ENCODE measurements at places on chromosomes 2 and 18.

GRCh38 chr2:237128026-237128703 is 42.5 kb downstream of the COPS8 start:
- DNase-seq: peak; percentile 99

- DNase-seq: no peak
Observed at GRCh38 chr2:153641046-153641445, 162.5 kb upstream of the RPRM start.

DNA sequence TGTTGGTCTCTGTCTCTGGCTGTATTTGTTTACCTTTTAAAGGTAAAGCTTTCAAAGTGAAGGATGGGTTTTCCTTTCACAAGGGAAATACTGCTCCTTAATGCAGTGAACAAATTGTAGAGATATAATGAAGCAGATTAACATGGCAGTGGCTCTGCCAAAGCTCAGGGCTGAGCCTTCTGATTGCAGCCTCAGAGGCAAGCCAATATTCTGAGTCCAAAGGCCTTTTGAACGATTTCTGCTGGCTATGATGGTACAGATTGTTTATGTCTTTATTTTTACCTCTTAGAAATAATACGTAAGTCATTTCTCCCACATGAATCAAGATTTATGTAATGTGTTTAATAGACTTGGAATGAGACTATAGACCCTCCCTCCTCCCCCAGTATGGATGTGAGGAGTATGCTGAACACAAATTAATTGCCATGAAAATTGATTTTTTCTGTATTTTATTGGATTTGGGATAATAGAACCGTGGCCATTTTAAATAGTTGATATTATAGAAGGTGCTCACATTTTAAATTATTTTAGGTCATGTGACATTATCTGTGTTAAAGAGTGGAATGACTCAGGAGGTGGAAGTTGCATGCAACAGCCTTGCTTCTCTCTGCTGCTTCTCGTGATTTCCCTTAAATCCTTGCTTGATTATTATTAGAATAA is 772 bp downstream of the SCN2A start:
- DNase-seq: no peak

DNA sequence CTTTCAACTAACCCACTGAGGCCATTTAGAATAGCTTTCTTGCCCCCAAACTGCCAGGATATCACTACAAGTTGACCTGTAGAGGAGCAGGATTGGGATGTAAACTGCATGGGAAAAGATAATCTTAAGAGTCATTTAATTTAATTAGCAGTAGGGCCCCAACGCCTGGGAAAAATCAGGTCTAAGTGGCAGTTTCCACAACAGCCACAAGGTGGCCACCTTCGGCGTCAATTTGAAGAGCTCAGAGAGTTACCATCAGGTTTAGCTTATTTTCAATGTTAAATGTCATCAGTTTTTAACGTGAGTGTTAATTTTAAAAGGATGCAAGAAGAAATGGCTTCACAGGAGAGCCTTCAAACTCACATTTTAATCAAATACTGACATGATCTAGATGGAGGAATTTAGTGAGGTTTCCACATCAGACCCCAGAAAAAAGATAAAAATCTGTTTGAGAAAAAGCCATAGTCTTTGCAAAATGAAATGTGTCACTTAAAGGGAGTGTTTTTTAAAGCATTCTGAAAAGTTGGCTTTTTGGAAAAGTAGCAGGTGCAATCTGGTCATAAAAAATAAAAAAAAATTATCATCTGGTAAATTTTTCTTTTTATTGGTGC is 77.3 kb upstream of the UPP2 start:
- DNase-seq: peak; percentile 38

GRCh38 chr2:28345619-28346018 is 47.0 kb upstream of the FOSL2 start:
- no peak for DNase-seq

GRCh38 chr2:9365498-9366019 is 57.8 kb downstream of the ITGB1BP1 start:
- DNase-seq: no peak

DNA sequence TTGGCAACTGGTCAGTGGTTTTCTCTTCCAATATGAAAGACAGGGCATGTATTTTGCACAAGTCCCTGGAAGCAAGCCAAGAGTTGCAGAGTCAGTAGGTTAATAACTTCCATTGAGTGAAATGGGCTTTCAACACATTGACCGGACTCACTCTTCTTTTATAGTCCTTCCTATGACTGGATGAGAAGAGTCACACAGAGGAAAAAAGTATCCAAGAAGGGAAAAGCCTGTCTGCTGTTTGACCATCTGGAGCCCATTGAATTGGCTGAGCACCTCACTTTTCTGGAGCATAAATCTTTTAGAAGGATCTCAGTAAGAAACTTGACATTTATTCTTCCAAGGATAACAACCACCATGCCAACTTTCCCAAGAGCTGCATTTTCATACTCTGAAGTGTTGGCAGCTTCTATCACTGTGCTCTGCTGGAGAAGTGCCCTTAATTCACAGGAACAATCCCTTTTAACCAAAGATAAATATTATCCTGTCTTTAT is 45.4 kb downstream of the RASGRP3 start:
- DNase-seq: peak; percentile 21

DNA sequence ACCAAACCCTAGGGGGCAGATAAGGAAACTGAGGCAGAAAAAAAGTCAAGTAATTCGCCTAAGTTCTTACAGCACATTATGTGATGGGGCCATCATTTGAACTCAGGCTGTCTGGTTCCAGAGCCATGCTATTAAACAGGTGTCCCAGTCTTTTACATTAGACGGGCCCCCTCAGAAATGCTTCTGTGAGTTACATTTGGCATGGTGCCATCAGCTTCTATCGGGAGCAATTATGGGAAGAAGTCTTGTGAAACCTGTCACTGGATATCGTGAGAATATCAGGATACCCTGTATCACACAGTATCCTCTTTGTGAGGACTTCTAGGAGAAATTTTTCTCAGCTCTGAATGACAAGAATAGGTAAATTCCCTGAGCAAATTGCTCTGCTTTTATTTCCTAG is 143.7 kb upstream of the NOSTRIN start:
- no peak for DNase-seq

DNA sequence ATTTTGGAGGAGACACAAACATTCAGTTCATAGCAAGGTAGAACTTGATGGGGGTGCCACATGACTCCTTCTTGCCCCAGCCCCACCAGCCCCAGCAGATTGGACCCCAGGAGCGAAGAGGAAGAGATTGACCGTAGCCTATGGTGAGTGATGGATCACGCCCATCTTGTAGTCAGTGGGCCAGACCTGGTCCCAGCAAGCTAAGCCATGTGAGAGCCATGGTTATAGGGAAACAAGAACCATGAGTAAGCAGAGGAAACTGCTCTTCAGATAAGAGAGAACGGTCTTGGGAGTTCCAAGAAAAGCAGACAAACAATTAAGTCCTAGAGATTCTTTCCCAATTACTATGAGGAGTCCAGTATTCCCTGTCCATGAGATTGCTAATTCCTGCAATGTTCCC is 4.6 kb upstream of the TCF4 start:
- peak; percentile 51 for DNase-seq

- DNase-seq: no peak
Observed at GRCh38 chr2:127471286-127471988, 53.2 kb downstream of the PROC start.

DNA sequence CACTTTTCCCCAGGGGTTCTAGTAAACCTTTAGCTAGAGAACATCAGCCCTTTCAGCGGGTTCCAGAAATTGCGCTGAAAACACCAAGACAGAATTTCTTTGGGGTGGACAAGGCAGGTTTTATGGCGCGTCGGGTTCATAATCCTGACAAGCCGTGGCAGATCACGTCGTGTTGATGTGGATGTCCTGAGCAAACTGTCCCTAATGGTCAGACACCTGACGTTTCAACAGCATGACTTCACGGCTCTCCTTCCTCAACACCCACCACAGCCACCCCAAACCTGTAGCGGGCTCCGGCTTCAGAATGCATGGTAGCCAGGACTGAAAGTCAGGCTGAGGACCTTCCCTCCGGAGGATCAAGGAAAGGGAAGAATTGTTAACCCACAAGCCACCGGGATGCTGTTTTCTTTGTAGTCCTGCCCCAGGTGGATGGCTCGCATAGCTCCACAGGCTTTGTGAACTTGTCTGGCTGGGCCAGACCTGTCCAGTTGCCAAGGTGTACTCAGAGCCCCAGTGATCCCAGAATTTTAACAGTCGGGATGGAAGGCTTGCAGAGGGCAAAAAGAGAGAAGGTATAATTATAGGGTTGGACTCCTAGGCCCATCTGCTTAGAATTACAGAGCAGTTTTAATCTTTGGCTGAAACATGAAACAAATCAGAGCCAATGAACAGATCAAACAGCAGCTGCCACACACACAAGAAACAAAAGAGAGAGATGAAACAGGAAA is 1.5 kb downstream of the APCDD1 start:
- no peak for DNase-seq

- DNase-seq: peak; percentile 96
Observed at GRCh38 chr2:234427081-234428061, 69.5 kb downstream of the ARL4C start.

- no peak for DNase-seq
Observed at GRCh38 chr2:217968023-217968422, 34.8 kb downstream of the TNS1 start.

DNA sequence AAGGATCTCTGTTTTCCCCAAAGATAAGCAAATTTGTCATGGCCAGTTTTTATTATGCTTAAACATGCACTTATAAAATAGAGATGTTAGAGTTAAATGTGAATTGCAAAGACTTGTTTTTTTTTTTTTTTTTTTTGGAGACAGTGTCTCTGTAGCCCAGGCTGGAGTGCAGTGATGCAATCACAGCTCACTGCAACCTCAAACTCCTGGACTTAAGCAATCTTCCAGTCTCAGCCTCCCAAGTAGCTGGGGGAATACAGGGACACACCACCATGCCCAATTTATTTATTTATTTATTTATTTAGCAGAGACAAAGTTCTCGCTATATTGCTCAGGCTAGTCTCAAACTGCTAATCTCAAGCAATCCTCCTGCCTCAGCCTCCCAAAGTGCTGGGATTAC is 15.1 kb downstream of the PHOSPHO2 start:
- DNase-seq: no peak

DNA sequence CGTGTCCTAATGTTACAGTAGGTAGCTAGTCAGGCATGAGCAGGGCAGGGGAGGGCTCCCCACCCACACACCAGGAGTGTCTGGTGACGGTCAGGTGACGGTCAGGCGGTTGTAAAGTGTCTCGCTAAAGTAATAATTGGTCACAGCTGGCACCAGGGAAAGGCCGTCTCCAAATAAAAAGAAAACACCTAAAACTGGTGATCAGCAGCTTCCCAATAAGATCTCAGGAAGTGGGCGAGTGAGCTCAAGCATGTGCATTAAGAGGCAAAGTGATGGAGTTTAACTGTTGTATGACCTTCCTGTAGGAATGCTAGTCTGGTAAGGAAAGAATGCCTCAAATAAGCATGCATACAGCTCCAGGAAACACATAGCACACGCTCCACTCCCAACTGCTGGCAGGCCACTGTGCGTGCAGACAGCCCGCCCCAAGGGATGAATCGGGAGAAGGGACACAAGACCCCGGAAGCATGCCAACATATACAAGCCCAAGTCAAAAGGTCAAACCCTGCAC is 177.1 kb downstream of the RNF144A start:
- peak; percentile 74 for DNase-seq

DNA sequence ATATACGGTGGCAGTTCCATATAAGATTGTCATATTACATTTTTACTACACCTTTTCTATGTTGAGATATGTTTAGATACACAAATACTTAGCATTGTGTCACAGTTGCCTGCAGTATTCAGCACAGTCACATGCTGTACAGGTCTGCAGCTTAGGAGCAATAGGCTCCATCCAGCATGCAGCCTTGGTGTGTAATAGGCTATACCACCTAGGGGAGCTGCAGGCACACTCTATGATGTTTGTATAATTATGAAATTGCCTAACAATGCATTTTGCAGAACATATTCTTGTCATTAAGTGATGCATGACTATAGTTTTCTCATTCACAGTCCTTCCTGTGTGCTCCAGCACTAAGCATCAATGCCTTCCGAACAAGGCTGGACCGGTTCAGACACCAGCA is 133.4 kb downstream of the NDUFA10 start:
- DNase-seq: no peak

DNA sequence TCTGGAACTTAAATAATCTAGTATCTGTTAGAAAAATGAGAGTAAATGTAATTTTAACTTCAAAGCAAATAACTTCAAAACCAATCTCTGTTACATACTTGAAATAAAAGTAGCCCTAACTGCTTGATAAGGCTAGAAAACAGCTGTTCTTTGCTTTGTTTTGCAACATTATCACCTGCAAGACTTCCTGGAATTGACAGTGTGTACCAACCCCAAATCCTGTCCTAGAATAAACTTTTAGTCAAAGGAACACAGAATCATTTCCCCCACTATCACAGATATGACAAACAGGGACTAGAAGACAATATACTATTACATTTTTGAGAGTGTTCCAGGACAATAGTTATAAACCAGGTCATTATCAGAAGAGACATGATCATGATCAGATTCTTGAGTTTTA is 105.3 kb upstream of the PGAP1 start:
- no peak for DNase-seq

- DNase-seq: peak; percentile 27
Observed at GRCh38 chr2:71223767-71224333, 3.1 kb downstream of the PAIP2B start.

GRCh38 chr18:8339952-8340351 is 269.3 kb upstream of the RAB12 start:
- DNase-seq: peak; percentile 15

GRCh38 chr18:51135364-51135763 is 62.1 kb downstream of the MEX3C start:
- DNase-seq: peak; percentile 63

DNA sequence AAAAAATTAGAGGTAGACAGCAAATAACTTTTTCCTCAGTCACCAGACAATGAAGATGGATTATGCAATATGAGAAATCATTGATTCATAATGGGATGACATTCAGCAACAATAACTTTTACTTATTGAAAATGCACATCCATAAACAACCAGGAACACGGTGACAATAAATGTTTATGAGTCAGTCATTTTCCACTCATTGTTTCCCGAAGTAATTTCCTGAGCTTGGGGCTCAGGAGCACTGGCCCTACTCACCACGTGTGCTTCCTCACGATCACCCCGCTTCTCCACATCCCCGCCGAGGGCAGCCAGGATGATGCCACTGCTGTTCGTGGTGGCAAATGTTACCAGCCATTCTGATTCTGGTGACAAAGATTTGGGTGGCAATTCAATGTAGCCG is 156.3 kb downstream of the LAMA1 start:
- DNase-seq: no peak
